NCI-H1694 (cell line): ENCODE measurements at places on chromosomes 3 and 15.

GRCh38 chr15:31434588-31435260 is 108.1 kb downstream of the KLF13 start:
- DNase-seq = no peak

GRCh38 chr3:33099701-33100100 is 2.8 kb upstream of the GLB1 start:
- DNase-seq = no peak

DNA sequence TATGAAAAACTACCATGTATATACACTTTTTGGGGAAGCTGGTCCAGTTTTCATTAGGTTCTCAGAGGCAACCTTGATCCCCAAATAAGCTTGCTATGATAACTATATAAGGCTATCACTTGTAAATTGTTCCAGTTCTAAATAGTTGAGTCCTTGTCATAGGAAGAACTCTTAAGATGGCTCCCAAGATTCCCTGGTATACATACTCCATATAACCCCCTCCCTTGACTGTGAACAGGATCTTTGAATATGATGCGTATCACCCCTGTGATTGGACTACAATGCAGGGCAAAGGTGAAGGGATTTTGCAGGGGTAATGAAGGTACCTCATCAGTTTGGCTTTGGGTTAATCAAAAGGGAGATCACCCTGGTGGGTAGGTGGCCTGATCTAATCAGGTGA is 48.6 kb upstream of the TRIM59 start:
- no peak for DNase-seq

DNA sequence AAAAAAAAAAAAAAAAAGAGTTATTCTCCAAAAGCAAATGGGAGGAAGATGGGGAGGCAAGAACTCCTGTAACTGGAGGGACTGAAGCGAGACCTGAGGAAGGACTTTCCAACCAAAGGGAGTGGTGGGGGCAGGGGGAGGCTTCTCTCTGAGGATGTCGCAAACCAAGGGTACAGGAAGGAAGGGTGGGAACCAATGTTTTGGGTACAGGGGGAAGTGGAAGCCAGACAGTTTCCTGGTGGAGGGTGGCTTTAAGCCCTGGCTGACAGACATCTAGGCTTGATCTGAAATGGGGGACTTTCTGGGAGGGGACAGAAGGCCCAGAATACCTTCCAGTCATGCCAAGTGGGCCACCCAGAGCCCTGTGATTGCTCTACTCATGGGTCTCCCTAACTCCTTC is 27.0 kb downstream of the VIPR1 start:
- no peak for DNase-seq

DNA sequence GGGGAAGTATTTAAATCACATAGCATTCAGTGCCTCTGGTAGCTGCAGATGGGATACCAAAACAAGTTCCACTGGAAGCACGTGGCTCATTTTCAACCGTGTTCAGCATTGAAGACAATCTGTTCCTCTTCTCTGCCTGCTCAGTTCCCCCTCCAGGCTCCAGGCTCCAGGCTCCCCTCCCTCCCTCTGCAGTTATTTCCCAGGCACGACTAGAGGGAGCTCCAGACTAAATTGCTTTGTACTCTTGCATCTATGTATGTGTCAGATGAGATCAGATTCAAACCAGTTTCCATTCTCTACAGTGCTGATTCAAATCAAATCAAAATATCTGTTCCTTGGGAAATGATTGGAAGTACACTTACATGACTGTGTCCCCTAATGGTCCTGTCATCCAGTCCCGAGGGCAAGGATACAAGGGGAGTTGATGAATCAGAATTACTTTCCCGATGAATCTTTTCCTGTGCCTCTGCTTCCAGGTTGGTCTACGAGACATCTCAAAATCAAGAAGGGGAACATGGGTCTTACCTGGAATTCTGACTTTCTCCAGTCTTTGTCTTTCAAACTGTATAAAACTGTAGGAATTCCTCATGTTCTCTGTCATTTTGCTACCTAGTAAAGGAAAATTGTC is 600.5 kb downstream of the EDEM1 start:
- no peak for DNase-seq

- no peak for DNase-seq
These were observed 468.0 kb upstream of the TBL1XR1 start for GRCh38 chr3:177665122-177665808.

DNA sequence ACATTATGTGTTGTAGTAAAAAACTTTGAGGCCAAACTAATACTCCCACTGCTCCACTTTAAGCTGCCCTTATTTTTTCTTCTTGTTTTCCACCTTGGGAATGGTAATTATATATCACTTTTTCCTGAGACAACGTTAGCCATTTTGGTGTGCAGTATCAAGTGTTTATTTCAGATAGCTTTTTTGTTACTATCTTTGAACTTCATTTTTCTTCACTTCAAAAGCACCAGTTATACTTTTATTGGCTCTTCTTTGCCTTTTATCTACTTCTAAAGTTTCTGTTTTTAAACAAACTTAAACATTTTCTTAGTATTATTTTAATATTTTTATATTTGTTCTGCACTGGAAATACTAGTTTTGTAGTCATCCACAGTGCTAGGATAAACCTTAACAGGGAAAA is 6.5 kb downstream of the TOPAZ1 start:
- no peak for DNase-seq

GRCh38 chr3:58361866-58362265 is 29.2 kb downstream of the PXK start:
- DNase-seq = peak; percentile 3

DNA sequence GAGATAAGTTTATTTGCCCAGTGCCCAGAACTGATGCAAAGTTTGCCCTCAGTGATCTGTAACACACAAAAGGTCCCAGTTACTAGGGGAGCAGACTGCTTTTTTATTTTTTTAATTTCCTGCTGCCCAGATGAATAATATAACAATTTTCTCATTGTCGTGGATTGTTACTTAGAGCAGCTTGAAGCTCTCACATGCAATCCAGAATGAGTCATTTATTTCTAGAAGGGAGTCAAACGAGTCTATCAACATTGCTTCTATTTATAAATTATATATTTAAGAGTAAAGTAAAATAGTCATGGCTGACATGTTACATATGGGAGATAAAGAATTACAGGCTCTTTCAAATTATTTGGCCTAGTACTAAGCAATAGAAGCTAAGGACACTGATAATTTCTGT is 41.3 kb downstream of the MEIS2 start:
- no peak for DNase-seq

DNA sequence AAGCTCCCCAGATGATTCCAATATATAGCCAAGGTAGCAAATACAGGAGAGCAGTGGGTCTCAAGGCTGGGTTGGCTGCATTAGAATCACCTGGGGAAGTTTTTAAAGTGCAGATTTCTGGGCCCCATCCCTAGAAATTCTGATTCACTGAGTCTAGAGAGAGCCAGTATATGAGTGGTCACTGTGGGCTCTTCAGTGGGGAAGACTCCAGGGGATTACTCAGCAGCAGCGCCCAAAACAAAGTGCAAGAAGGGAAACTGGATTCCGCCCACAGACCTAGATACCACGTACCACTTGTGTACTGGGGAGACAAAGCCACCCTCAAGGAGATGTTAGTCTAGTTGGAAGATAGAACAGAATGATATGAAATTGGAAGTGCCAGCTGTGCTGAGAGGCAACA is 40.0 kb downstream of the NME9 start:
- no peak for DNase-seq

GRCh38 chr3:130384476-130385025 is 39.1 kb downstream of the COL6A5 start:
- DNase-seq = no peak

GRCh38 chr15:47732248-47732647 is 14.9 kb downstream of the SEMA6D start:
- DNase-seq = no peak

DNA sequence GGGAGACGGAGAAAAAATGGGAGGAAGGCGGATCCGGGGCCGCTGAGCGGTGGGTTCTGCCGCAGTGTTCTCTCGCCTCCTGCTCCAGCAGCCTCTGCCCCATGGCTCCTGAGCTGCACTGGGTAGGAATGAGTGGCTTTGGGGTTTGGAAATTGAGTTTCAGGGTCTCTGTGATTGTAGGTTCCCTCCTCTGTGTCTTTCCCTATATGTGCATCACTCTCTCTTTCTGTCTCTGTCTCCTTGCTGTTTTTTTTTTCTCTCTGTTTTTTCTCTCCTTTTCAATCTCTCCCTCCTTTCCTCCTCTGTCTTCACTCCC is 1.9 kb downstream of the GRM7 start:
- DNase-seq = no peak

- DNase-seq = no peak
These were observed 5.8 kb upstream of the MEX3B start for GRCh38 chr15:82051664-82052063.

DNA sequence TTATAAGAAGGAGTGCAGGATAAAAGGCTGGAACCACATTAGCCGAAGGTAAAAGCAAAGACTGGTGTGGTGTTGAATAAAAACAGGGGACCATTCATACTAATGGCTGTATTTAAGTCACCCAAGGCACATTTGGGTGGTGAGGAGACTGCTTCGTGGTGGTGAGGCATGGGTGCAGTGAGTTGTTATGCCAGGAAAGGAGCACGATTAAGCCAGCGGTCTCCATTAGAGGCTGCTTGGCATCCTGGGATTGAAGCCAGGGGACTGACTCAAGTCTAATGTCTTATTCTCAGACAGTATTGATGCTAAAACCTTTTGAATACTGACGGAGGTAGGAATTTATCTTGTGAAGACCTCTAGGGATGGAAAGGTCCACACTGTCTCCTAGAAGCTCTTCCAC is 21.9 kb downstream of the FEM1B start:
- no peak for DNase-seq

- DNase-seq = no peak
These were observed 214.7 kb downstream of the SHQ1 start for GRCh38 chr3:72633534-72633933.

DNA sequence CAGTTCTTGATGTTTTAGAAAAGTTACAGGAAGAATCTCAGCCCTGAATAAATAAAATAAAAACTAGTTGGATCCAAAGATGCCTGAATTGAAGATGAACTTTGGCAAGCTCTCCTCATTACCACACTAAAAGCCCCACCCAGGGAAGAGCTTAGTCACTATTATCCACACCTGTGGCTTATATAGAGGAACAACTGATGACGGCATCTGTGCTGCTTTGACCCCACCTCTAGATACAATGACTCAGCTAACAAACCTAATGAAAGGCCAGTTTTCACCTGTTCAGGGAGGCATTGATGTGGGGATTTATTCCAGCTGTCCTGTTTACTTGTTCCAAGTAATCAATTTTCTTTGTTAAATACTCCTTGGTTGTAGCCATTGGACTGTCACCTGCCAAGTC is 604.7 kb upstream of the EPHA6 start:
- no peak for DNase-seq

- DNase-seq = peak; percentile 56
These were observed 232.7 kb downstream of the IGSF11 start for GRCh38 chr3:118801899-118802298.

- no peak for DNase-seq
These were observed 84.5 kb upstream of the HERC1 start for GRCh38 chr15:63918317-63918672.

DNA sequence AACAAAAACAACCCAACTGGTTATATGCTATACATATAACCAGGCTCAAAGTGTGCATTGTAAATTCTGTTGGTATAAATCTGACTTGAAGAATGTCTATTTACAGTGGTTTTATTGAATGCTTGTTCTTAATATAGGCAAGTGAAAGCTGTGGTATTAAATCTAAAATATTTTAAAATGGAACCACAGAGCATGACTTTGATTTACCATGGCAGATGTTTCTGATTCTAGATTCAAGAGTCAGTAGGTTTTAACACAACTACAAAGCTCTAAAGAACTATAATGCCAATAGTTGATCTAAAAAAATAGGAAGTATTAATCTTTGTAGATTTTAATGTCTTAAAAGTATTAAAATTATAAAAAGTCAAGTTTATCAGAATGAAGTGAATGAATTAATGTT is 141.9 kb upstream of the PLSCR5 start:
- DNase-seq = no peak

DNA sequence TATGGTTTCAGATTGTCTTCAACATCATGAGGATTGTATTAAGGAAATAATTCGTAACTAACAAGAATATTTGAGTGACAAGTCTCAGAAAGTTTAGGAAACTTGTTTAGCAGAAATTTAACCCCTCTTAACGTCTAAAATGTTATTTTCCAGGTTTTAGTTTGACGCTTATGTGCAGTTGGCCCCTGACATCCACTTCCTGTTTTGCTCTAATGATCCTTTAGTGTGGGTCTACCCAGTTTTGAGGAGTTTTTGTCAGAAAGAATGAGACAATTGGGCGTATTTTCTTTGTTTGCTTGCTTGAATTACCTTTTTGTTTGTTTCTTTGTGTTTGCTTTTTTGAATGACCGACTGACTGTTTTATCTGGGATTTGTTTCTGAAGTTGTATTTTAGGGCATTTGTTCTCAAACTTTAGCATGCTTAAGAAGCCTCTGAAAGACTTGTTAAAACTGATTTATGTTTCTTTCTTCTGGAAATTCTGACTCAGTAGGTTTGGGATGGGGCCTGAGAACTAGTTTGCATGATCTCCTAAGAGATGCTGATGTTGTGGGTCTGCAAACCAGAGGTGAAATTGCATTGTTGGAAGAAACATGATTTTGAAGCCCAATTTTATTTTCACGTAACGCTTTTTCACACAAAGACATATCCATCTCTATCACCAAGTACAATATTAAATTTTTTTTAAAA is 20.6 kb downstream of the RBMS3 start:
- DNase-seq = no peak

- DNase-seq = no peak
These were observed 114.3 kb downstream of the STAC start for GRCh38 chr3:36494461-36495109.

GRCh38 chr3:42683875-42684598 is 1.3 kb upstream of the KLHL40 start:
- no peak for DNase-seq

DNA sequence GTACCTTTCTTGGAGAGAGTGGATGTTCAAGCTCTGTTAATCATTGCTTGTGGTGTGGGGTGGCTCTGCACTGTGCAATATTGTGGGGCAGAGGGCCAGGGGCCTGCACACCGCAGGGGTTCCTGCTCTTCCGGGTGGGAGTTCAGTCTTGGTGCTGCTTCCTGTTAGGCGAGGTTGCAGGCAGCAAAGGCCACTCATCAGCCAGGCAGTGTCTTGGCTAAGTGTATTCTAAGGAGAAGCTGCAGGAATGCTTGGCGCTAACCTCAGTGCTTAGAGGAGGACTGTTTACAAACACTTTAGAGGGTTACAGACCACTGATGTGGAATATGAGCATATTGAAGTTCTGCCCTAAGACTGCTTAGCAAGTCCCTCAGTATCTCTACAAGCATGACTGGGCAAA is 81.7 kb downstream of the CEP63 start:
- no peak for DNase-seq

DNA sequence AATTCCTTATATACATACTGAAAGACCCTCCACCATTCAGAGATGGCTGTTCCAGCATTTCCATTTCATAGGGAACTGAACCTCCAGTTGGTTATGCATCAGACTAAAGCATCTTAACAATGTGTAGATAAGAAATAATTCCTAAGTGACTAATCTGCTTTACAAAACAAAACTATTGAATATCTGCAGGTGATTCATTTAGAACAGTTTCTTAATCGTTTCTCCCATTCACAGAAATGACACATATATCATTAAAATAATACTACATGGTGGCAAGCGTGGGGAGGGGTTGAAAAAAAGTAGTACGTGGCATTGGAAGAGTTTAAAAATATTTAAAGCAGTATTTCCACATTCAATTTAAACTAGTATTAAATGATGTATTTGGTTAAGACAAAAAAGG is 19.5 kb downstream of the COPS2 start:
- no peak for DNase-seq

- no peak for DNase-seq
These were observed 6.3 kb upstream of the CTSH start for GRCh38 chr15:78950902-78951840.
